ENCODE measurements at places on chromosomes 6 and 20.
A peak's percentile ranks its signal among the peaks of the same experiment; 100 is the strongest.

- no peak for DNase-seq
These were observed 145.5 kb downstream of the TENT5A start for GRCh38 chr6:81606965-81607381.

- DNase-seq = peak; percentile 89
These were observed 48.0 kb downstream of the ARMC2 start for GRCh38 chr6:108896111-108896661.

DNA sequence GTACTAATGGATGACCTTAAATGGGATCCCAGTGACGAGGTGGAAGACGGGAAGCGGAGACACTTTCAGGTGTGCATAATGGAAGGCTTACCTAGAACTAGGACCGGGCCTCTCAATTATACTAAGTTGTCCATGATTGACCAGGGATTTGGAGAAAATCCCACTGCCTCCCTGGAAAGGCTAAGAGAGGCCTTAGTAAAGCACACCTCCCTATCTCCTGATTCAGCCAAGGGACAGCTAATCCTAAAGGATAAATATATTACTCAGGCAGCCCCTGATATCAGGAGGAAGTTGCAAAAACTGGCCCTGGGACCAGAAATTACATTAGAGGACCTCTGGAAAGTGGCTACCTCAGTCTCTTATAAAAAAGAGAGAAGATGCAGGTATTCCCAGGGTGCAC lies 93.2 kb downstream of the JARID2 start:
- DNase-seq = no peak

- DNase-seq = no peak
These were observed 30.0 kb downstream of the SLC22A3 start for GRCh38 chr6:160378218-160378617.

DNA sequence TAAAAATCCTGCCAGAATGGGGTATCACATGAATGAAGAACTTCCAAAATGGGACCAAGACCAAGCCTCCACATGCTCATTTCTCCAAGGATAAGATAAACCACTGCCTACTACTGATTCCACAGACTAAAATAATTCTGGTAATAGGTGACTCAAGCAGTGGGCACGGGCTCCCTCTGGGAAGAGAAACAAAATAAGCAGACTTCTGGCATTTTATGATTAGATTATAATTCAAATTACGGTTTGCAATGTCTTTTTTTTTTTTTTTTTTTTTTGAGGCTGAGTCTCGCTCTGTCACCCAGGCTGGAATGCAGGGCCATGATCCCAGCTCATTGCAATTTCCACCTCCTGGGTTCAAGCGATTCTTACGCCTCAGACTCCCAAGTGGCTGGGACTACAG lies 16.0 kb downstream of the UQCC1 start:
- DNase-seq = no peak

GRCh38 chr20:23754731-23755130 lies 4.0 kb upstream of the CST1 start:
- no peak for DNase-seq

GRCh38 chr6:41072836-41073202 lies at the start of gene NFYA:
TSS of gene NFYA (plus strand) at chr6:41072974. CDS start at chr6:41079090, 6,116 bp downstream.
- DNase-seq = no peak

DNA sequence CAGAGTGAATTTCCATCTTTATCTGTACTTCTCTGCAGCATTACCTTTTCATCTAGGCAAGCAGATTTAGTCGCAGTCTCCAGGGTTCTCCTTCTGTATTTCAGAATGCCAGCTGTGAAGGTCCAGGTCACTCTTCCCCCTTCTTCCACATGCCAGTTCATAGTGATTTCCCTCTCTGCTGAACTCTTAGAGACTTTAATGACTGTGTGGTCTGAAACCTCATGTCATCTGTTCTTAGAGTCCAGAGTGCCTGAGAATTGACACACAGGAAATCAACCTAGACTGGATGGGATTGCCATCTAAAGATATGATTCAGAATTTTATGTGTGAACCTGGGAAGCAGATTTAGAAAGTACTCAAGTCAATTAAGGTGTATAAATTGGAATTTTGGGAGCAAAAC lies 248.1 kb downstream of the TPBG start:
- DNase-seq = no peak

GRCh38 chr6:113949499-113949898 lies 21.4 kb downstream of the HDAC2 start:
- no peak for DNase-seq

DNA sequence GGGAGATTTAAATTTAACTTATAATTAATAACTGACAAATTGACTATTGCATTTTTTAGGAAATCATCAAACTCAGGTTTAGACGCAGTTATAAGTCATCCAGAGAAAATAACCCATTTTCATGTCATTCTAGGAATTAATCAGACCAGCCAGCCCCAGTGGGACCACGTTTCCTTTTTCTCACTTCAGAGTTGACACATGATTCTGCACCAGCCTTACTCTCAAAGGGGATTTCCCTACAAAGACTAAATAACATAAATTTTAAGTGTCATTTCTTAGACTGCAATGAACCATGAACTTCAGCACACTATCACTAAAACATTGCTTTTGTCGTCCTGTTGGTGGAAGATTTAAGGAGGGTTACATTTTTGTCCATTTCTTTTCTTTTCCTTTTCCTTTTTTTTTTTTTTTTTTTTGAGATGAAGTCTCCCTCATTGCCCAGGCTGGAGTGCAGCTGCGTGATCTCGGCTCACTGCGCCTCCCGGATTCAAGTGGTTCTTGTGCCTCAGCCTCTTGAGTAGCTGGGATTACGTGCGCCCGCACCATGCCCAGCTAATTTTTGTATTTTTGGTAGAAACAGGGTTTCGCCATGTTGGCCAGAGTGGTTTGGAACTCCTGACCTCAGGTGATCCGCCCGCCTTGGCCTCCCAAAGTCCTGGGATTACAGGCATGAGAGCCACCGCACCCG lies 3.6 kb downstream of the IPCEF1 start:
- peak; percentile 84 for DNase-seq

DNA sequence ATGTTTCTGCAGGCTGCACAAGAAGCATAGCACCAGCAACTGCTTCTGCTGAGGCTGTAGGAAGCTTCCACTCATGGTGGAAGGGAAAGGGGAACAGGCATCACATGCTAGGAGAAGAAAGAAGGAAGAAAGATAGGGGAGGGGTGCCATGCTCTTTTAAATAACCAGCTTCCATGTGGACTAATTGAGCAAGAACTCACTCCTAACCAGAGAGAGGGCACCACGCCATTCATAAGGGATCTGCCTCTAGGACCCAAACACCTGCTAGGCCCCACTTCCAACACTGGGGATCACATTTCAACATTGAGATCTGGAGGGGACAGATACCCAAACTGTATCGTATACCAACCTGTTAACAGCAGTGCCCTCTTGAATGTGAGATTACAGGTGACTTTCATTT lies 46.9 kb upstream of the ARMC2 start:
- DNase-seq = peak; percentile 61

DNA sequence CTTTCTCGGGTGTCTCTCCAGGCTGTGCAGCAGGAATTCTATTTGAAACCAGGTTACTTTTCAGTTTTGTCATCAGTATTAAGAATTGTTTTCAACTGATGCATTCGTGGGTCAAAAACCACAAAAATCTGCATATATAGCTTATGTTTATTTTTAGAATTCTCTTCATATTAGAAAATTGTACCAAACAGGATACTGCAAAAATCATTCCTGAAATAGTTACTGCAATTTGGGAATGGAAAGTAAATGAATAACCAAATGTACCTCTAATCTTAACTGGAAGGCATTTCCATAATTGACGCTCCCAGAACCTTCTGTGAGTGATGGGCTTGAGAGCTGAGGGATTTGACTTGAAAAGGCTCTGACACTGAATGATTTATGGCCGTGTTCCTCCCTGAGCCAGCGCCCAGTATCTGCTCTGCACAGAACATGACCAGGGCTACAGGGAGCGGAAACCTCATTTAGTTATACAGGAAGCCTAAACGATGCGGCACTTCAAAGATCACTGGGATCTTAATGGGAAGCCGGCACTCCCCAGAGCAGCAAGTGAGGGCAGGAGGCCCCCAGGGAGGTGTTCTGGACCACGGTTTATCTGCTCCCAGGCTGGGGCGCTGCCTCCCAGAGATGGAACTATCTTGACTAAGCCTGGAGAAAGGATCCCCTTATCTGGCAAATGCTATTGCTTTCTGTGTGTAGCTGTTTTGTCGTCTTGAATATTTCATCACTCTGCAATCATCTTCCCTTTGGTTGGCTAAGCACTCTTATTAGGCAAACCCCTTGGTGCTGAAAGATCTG lies 446.0 kb downstream of the QKI start:
- peak; percentile 37 for DNase-seq

DNA sequence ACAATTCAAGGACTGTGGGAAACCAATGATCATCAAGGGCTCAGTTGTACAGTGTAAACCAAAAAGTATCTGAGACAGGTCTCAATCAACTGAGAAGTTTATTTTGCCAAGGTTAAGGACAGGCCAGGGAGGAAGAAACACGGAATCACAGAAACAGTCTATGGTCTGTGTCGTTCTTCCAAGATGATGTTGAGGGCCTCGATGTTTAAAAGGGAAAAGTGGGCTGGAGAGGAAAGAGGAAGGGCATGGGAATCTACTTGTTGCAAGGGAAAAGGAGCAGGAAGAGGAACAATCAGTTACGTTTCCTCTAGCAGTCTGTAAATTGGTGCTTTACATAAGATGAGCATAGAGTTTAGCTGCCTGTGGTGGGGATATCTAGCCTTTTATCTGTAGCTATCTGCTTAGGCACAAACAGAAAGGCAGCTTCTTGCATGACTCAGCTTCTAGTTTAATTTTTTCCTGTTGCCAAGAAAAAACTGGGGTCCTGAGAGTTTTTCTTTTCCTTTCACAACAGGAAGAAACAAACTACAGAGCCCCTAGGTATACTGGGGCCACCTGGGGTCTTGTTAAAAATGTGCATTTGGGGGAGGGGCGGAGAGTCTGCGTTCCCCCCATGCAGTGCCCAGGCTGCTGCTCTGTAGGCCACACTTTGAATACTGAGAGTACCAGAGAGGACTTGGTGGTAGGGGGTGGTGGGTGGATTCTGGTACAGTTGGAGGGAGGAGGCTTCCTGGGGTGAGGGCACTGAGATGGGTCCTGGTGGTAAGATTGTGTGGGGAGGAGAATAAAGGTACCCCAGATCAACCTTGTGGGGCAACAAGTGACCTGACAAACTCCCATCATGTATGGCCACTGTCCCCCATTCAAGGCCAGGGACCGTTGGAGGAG lies 35.3 kb upstream of the EZR start:
- peak; percentile 38 for DNase-seq

GRCh38 chr6:149006671-149007070 lies 259.8 kb downstream of the UST start:
- DNase-seq = no peak

DNA sequence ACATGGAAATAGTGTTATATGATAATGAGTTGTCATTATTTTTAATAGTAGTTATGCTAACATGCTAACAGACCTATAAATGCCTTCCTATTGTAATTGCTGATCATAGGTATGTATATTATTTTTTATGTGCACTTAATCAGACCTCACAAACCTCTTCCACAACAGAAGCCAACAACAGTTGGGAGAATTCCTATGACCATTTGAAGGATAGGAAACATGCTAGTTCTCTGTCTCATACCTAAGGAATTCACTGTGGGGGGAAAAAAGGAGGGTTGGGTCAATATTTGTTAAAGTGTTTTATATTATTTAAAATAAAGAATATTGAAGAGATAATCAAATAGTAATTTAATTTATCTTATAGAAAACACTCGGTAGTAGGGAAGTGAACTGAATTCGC lies 990.9 kb downstream of the EPHA7 start:
- DNase-seq = no peak

DNA sequence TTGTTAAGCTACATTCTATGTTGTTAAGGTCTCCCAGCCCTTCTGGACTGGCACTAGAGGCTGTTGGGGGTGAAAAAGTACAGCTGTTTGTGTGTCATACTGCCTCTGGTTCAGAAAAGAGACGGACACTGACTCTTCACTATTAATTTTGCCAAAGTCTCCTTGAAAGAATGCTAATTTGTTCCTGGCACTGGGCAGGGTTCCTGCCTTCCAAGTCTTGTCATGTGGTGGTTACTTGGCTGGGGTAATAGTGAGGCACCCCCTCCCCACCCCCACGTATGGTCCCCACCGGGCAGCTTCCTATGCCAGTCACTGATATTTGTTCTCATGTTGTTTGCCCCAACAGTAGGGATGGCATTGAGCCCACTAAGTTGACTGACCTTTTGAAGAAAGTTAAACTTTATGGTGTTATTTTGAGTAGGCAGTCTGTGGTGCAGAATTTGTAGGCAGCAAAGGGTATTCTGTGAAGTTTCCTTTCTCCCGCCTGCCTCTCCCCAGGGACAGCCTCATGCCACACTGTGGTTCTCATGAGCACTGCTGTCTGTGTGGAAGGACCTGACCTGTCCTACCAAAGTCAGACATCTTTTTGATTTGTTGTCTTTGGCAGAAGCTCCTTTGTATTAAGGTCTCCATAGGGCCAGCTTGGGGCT lies 8.7 kb downstream of the CDS2 start:
- DNase-seq = no peak

- DNase-seq = peak; percentile 18
These were observed 10.4 kb upstream of the SNPH start for GRCh38 chr20:1255675-1256074.

All from inflammatory macrophage treated with lipopolysaccharide for 4 hours (primary cell).